ENCODE measurements at places on chromosomes 2 and 18. TPM values are rescaled to one million over a fixed set of nuclear protein-coding genes. Genes with fewer than 3 reads are reported as not detected.
A peak's percentile ranks its signal among the peaks of the same experiment; 100 is the strongest.

DNA sequence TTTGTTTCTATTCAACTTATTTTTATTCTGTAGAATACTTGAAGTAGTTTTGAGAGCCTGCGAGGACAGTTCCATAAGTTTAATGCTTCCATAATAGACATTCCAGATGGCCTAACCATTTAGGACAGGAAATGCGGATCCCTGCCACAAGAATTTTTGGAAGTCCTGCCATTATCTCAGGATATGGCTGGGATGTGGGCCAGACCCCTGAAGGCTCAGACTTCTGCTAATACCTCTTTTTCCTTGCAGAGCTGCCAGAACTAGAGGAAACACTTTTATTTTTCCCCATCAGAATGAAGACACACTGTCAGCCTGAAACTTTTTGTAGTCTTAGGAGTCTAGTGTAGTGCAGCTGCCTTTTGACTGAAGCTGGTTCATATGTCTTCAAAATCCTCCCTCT is 806.5 kb downstream of the TDRD15 start:
- H3K4me3 ChIP-seq = no peak overlapping the region
- H3K27ac ChIP-seq = no peak overlapping the region
- no peak for DNase-seq
- H3K4me1 ChIP-seq = peaks cover 4% of the 10 kb centered on the region

- peaks cover 25% of the 10 kb centered on the region for H3K4me1 ChIP-seq
- H3K36me3 ChIP-seq = peaks cover 5% of the 10 kb centered on the region
- H3K27ac ChIP-seq = no peak overlapping the region
- no peak overlapping the region for H3K4me3 ChIP-seq
These were observed 38.3 kb upstream of the WIPF1 start for GRCh38 chr2:174635776-174636404.

- no peaks in the 10 kb centered on the region for H3K4me1 ChIP-seq
- no peaks in the 10 kb centered on the region for H3K27me3 ChIP-seq
- H3K36me3 ChIP-seq = peaks cover 15% of the 10 kb centered on the region
- DNase-seq = no peak
- no peak within 1 kb of the TSS for H3K27ac ChIP-seq
These were observed at the start of gene NT5C1B for GRCh38 chr2:18589354-18589753. Gene NT5C1B (minus strand): TSS chr2:18589569. CDS start chr2:18589468, 101 bp downstream.

DNA sequence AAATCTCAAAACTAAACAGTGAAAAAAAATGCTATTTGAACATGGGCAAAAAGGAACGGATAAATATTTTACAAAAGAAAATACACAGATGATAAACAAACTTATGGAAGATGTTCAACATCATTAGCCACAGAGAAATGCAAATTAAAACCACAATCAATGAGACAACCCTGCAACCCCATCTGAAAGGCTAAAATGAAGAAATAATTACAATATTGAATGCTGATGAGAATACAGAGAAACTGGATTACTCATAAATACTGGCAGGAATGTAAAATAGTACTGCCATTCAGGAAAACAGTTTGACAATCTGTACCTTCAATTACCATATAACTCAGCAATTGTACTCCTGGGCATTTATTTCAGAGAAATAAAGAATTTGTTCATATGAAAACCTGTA is 193.1 kb upstream of the UBE2E3 start:
- H3K27ac ChIP-seq = no peak overlapping the region
- H3K36me3 ChIP-seq = no peaks in the 10 kb centered on the region
- H3K27me3 ChIP-seq = peaks cover 8% of the 10 kb centered on the region
- DNase-seq = no peak
- no peak overlapping the region for H3K4me3 ChIP-seq

- peak; percentile 22 for DNase-seq
- H3K27ac ChIP-seq = no peak overlapping the region
- H3K36me3 ChIP-seq = peaks cover 6% of the 10 kb centered on the region
- no peak overlapping the region for H3K4me3 ChIP-seq
- H3K27me3 ChIP-seq = peaks cover 21% of the 10 kb centered on the region
- no peaks in the 10 kb centered on the region for H3K4me1 ChIP-seq
These were observed 45.0 kb upstream of the ODC1 start for GRCh38 chr2:10493075-10493633.

DNA sequence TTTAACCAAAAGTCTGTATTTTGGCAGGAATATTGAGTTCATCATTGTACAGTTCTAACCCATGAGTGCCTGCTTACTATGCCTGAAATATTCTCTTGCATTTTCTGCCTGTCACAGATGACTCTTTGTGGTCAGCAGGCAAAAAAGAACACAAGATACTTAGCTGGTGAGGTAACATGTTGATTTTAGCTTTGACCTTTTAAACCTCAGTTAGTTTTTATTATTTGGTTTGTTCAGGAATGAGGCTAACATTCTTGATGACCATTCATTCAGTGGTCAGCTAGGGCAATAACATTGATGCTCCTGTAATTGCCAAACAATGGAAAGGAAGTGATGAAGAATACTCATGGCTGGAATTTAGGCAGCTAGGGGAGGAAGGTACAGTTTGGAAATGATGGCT is 491.2 kb downstream of the PIK3C3 start:
- no peak overlapping the region for H3K4me3 ChIP-seq
- peaks cover 5% of the 10 kb centered on the region for H3K4me1 ChIP-seq
- DNase-seq = no peak

B3GNT7 gene
- total RNA-seq = 7.0 TPM

SCYGR4 gene
- not detected for total RNA-seq

RESP18 gene
- not detected for total RNA-seq
